ENCODE measurements at places on chromosomes 4 and X.

DNA sequence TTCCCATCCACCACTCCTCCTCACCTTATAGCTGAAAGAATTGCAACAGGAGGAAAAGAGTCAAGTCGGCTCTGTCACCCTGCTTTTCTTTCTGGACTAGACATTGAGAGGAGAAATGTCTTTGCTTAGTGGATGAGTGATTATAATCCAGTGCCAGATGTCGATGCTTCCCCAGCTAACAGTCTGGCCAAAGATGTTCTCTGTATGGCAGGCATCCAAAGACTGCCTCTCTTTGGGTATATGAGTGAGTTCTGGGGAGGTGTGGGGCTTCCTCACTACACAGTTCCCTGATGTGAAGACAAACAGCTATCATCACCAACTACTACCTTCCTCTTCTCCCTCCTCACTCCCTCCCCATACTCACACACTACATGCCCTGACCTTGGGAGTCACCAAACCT lies 90.9 kb downstream of the COMMD8 start:
- peak; percentile 46 for DNase-seq

DNA sequence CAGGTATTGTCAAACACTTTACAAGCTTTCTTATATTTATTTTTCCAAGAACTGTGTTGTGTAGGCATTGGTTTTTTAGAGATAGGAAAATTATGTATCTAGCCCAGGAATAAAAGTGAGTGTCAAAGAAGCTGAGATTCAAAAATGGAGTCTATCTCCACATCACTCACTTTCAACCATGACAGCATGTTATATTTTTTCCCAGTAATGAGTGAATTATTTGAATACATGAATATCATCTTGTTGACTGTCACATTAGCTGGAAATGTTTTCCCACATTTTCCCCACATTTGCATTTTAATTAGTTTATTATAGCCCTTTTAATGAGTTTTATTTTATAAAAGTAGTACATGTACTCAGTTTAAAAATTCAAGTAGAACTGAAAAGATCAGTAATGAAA lies 693.7 kb downstream of the PCDH18 start:
- DNase-seq, result no peak

GRCh38 chrX:47169726-47170515 lies 23.7 kb upstream of the UBA1 start:
- no peak for DNase-seq

GRCh38 chr4:164616961-164617360 lies 137.0 kb upstream of the SMIM31 start:
- no peak for DNase-seq

DNA sequence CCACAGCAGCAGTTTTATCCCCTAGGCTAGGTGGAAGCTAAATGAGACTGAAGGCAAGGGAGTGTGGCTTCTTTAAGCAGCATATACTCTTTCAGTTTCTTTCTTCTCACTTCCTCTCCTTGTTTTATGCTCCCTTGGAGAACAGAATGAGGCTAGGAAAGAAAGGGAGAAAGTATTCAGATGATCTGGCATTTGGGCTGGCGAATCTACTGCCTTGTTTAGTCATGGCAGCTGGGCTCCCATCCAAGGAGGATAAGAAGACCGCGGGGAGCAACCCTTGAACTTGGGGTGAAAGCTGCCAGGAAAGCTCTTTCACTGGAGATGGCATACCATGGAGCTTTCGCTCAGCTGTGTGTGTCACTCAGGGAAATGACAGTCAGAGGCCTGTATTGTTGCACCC lies 72.1 kb downstream of the ARHGEF38 start:
- no peak for DNase-seq

DNA sequence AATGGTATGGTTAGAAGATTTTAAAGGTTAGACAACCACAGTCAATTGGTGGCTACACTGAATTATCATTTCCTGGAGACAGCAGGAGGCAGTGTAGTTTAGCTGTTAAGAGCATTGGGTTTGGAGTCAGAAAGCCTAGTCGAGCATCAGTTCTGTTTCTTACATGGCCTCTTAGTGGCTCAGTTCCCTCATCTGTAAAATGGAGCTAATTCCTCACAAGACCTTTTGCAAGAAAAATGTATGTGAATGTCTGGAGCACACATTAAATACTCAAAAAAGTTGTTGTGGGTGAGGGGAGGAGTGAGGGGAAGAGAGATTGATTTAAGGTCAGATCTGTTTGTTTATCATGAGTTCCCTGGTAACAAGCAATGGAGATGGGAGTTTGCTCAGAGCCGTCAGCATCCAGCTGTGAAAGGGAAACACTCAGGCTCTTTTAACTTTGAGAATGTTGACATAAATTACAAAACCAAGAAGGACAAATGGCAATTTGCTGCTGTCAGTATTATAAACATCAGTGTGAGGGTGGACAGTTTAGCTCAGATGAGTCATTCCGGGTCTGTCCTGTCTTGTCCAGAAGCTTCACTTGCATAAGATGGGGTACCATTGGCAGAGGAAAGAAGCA lies 98.2 kb upstream of the PGRMC2 start:
- no peak for DNase-seq

DNA sequence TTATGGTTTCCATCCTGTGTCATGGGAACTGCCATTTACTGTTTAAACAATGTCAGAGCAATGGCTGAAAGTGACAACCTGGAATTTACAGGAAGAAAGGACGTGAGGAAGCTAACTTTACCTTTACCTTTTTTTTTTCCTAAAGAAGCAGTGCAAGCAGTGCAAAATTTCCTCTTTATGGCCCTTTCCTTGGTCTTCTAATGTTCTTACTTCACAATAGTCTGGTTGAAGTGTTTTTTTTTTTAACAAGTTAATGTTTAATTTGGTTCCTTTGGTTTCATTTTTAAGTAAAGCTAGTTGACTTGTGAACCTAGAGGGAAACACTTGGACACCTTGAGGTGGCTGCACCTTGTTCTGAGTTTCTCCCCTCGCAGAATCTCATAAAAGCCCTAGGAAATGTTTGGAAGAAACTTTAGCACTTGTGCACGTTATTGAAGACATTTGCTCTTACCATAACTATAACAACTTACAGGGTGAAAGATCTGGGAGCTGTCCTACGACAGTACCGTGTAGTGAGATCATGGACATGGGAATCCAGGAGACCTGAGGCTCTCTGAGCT lies 1.8 kb downstream of the SGMS2 start:
- no peak for DNase-seq

DNA sequence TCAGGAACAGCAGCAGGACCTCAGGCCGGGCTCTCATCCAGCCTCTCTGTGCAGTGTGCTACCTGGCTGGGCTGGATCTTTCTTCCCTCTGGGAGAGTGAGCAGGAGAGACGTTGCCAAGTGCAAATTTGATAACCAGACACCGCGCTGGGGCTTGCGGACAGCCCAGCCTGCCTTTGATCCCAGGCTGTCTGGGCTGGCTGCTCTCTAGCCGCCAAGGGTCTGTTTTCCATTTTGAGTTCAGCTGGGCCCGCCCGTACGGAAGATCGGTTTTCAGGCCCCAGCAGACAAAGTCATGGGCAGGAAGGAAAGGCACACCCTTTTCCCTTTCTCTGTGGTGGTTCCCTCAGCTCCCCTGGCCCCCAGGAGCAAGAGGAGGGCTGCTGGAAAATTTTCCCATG lies 90.2 kb downstream of the CPZ start:
- DNase-seq, result no peak

DNA sequence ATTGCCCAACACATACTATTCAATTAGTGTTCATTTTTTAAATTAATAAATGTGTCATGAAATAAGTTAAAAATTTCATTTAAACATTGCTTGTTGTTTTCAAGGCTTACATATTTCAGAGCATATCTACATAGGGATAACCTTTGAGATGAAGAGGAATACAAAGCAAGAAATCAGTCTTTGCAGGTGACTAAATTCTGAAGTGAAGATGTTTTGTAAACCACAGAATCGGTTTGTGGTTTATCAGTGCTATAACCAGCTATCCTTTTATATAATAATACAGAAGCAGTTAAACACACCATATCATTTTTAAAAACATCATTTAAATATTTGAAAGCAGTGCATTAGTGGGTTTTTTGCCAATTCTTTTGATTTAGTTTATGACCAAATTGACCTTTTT lies 26.9 kb downstream of the FAM241A start:
- DNase-seq, result no peak

DNA sequence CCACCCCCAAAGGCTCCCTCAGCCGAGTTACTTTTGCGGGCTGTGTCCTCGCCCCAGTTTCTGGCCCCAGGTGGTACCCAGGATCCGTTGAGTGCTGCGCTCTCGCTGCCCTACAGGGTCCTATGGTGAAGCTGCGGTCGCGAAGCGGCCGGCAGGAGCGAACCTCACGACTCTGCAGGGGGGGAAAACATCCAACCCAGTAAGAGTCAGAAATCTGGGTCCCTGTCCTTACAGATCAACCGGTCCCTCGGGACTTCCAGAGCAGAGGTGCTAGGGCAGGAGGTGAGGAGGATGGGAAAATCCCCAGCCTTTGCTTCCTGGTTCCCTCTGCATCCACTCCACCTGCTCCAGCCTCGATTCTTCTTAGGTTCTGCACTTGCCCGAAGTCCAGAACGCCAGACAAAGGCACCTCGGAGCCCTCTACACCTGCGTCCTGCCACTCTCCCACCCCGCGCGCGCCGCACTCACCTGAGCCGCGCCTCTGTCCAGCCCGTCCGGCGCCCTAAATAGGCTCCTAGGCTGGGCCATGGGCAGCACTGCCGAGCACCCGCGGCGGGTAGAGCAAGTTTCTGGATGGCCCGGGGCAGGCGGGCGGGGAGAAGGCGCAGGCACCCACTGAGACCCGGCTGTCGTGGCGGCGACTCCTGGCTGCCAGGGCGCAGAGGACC lies at the start of gene HS3ST1:
Gene HS3ST1 (minus strand): TSS at position 664 of the 668 bp plus-strand sequence. CDS start 28,889 bp downstream, outside the sequence.
- peak; percentile 10 for DNase-seq

DNA sequence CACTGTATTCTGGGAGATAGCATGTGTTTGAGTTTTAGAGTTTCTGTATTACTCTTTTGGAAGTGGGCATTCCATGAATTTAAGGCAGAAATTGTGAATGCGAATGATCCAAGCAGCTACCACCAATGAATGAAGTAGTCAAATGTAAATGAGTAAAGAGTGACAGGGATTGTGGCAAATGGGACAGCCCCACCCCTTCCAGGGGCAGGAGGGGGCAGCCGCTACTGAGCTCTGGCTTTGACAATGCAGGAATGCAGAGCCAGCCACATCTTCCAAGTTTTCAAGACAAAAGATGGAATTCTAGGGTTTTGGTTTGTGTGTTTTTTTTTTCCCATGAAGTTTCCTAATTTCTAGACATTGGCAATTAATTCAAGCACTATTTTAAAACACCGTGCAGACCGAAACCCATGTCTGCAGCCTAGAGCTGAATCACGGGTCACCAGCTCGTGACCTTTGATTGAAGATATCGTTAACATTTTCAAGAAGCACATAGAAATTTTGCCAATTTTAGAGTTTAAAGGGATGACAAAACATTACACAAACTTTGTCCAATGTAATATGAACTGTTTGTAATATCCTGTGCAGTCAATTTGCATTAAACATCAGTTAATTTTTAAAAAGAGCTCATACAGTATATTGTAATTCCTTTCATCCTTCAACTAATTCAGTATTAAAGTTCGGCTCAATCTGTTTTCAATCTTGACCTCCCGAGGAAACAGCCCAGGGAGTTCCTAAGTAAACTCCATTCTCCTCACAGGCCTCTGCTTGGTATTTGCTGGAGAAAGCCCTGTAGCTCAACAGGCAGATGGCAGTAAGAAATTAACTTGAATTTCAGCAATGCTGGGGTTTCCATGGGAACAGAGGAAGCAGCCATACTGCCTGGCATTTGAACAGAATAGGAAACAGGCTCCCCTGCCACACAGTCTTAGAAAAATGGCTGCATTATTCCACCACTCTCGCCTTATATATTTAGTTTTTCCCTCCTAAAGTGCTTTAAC lies 83.4 kb downstream of the UCHL1 start:
- peak; percentile 41 for DNase-seq

- no peak for DNase-seq
Observed at GRCh38 chr4:1168191-1169101, 3.9 kb downstream of the SPON2 start.

DNA sequence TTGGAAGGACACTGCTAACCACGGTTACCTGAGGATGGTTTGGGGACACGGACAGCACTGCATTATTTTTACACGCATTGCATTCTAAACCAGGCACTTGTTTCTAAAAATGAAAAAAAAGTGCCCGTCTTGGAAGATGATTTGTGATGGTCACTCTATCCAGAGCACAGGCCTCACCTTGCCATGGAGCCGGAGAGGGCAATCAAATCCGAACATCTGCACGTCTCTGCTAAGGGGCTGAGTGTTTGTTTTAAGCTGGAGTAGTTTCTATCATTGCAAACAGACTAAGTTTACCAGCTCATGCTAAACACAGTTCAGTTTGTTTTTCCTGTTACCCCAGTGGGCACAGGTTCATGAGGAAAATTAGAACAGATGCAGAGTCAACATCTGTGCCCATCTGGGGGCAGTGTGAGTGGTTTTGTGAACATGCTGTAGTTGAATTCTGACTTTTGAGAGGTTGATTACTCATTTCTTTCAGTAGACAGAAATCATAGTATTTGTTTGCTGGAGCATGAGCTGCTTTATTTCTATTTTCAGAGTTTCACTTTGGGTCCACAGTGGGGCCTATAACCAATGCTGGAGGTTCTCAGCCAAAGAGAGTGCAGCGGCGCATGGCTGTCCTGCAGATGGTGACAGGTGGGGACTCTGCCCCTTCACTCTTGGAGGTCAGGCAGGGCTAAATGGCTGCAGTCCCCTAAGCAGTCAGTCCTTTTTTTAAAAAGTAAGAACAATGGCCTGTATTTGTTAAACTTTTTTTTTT lies 65.4 kb upstream of the ENPP6 start:
- DNase-seq, result no peak

DNA sequence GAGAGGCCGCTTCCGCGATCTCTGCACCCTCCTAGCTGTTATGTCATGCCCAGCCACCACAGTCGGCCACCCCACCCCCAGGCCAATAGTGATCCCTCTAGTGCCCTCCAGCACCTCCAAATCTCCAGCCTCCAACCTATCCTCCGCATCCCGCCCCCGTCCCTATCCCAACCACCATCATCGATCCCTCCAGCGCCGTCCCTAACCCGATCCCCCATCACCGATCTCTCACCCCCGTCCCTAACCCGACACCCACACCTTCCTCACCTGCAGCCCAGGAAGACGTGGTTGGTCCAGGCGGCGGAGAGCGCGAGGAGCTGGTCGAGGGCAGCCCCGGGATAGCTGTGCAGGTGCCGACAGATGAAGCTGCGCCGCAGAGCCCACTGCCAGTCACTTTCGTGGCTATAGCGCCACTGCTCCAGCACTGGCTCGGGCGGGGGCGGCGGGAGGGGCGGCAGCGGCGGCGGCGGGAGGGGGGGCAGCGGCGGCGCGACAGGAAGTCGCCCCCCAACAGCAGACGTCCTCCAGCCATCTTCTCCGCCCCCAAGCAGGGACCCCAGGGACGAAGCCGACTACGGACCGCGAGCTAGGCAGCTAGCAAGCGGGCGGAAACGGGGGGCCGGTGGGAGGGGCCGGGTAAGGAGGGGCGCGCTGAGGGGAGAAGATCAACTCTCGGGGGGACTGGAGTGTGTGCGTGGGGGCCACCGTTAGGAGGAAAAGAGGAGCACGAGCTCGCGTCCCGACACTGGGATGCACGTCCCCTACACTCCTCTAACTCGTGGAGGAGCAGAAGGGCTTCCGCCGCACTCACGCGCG lies 552 bp downstream of the NKRF start:
- DNase-seq, result peak; percentile 49

DNA sequence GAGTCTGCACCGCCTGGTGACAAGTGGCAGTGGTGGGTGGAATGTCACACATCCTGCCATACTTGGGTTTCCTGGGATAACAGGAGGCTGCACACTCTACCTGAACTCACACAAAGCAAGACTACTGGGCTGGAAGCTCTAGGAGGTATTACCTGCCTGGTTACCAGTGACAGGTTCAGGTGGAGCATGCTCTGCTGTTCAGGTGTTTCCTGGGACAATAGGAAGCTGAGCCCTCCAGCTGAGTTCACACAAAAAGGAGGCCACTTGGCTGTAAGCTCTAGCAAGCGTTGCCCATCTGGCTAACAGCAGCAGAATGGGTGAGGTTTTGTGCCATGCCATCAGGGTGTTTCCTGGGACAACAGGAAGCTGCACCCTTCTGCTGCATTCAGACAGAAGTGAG lies 17.4 kb upstream of the UGT2B7 start:
- DNase-seq, result no peak
